Effector CD4-positive, alpha-beta T cell (primary cell): ENCODE measurements at places on chromosomes 6 and 20.

- no peak for DNase-seq
Measured at GRCh38 chr6:9936551-9936950, 478.3 kb downstream of the TFAP2A start.

DNA sequence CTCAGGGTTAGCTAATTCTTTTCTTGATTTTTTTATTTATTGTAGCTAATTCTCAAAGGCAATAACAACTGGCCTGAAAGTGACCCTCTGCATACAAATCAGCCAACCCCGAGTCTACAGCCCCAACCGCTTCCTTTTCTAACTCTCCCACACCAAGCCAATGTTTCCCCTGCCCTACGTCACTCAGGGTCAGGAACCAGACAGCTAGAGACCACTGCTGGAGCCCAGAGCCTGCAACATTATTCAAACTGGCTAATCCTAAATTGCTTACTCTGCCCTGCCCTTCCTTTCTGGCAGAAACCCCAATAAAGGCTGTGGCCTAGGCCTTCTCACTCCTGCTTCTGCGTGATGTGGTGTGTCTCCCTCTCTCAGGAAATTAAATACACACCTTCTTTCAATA, 320.7 kb downstream of the CBLN4 start:
- no peak for DNase-seq

DNA sequence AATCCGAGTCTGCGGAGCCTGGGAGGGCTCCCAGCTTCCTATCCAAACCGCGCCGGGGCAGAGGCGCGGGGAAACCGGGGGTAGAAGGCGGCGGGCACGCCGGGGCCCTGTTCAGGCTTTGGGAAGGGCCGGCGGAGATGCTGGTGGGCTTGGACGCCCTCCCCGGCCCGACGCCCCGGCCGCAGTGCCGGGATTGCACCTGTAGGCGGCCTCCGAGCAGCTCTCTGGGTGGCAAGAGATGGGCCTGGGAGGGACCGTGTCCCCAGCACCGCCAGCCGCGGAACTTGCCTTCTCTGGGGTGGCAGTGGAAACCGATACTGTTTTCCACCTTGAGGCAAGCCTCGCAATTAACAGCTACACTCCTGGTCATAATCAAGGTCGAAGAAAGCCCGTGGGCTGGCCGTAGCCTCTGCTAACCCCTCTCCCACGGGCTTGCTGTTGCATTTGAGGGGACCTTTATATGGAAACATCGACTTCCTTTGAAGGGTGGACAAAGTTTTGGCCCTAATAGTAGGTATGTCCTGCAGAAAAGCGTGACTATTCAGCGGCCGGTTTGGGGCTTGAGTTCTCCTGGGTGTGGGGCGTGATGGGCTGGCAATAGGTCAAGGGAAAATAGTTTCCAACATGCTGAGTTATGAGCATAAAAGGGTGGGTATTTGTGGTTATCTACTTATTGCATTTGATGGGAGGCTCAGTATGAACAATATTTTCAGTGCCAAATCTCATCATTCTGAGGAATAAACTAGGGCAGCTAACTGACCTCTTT, 1.1 kb upstream of the JAG1 start:
- DNase-seq, result no peak

DNA sequence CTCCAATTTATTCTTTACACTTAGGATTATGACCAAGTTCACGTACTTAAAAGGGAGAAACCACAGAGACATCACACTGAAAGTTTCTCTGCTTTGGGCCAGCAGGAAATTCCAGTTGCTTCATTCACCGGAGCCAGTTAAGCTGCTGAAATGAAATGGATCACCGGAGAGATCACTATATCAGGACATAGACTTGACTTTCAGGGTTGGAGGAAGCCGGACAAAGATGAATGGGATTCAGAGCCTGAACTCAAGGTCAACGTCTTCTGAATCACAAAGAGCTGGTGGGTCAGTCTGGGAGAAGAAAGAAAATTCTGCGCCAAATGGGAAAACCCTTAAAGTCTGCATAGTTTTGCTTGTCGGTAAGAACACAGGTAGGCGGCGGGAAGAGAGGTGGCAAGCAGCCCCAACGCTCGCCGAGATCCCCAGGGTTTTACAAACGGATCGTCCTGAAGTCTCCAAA, 81.9 kb upstream of the CCDC28A start:
- no peak for DNase-seq

DNA sequence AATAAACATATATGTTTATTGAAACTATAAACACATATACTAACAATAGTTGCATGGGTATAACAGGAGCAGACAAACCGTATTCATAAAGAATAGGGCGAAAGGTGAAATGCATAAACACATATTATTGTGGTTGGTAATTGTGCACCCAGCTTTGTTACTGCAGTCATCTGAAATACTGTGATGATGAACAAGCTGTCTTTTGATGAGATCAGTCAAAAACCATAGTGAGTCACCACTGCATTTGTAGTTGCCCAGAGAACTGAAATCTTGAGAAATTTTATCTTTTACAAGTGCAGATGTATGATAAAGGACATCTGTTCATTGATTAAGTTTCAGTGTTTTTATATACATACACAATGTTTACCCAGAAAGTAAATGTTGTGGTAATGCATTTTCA, 133.7 kb downstream of the MYO6 start:
- no peak for DNase-seq

- no peak for DNase-seq
Measured at GRCh38 chr20:63579017-63579694, 5.1 kb upstream of the HELZ2 start.

DNA sequence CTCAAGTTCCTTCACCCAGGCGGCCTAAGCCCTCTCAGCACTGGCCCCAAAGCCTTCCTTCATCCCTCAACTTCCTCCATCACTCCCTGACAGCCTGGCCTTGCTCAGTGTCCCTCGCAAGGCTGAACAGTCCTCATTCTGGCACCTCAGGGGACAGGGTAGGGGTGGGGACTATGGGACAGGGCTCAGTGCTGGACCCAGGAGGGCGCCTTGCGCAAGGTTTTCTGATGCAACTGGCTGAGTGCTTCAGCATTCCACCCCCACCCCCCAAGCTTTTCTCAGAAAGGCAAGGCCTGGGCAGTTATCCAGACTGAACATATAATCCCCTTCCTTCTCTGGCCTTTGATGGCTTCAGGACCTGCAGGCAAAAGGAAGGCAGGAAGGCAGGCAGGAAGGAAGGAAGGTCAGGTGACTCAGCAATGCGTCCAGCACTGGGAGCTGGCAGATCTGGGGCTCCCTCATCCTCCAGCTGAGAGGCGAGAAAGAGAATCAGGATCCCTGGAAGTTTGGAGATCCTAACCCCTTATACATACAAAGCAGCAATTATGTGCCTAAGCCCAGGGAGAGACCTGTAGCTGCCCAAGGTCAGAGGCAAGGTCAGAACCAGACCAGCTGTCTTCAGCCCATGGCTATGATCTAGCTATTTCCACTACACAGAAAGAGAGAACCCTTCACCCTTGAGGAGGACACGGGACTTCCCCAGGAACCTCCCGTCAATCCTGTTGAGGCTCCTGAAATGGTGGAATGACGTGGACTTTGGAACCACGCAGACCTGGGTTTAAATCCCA, 8.6 kb upstream of the TRIB3 start:
- DNase-seq, result no peak

GRCh38 chr20:50580016-50580747, 70.0 kb downstream of the PTPN1 start:
- peak; percentile 43 for DNase-seq

DNA sequence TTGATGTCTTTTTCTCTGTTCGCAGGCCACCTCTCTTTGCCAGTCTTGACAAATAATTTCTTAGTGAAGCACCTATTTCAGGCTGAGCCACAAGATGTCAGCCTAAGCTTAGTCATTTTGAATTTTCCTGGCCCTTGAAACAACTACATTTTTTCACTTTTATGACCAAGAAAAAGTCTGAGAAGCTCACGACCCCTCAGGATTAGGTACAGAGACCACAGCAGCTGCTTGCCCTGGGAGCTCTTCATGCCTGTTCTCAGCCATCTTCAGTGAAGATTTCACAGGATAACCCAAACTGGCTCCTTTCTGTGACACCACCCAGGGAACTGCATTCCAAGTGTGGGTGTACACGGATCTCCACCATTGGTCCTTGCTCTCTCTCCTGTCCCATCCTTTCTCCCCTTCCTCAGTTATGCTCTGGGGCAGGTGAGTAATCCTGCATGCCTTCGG, 38.4 kb upstream of the SPTLC3 start:
- no peak for DNase-seq

DNA sequence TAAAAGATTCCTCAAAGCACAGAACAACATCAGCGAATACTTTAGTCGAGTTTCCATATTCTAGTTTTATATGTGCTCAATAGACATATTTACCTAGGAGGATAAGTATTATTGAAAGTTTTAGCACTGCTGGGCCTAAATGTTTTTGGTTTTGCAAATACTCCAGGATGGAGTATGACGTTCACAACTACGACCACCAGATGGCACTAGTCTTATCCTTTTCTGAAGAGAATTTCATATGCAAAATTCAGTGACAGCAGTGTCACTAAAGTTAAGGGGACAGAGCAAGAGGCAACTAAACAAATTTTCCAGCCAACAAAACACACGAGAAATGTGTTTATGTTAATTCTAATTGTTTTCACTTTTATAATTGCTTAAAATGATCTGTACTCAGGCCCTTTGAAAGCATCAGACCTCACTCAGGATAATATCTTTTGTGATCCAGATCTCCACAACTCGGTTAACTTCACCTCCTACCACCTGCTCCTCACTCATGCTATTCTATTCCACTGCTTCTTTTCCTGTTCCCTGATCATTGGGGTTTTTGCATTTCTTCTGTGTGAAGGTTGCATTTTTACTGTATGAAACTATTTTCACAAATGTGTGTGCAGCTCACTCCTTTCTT, 220.8 kb downstream of the TRDN start:
- DNase-seq, result no peak

DNA sequence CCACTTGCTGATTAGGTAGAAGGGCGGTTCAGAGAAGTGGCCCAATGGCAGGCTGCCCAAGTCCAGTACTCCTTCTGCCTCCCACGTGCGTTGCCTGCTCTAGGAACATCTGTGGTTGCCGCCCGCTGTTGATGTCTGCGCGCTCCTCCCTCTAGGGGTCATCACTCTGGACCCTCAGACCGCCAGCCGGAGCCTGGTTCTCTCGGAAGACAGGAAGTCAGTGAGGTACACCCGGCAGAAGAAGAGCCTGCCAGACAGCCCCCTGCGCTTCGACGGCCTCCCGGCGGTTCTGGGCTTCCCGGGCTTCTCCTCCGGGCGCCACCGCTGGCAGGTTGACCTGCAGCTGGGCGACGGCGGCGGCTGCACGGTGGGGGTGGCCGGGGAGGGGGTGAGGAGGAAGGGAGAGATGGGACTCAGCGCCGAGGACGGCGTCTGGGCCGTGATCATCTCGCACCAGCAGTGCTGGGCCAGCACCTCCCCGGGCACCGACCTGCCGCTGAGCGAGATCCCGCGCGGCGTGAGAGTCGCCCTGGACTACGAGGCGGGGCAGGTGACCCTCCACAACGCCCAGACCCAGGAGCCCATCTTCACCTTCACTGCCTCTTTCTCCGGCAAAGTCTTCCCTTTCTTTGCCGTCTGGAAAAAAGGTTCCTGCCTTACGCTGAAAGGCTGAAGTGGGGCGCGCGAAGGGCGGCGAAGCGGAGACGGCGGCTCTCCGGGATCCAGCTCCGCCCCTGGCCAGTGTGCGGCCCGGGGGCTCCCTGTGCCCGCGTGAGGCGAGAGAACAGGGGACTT, 8.5 kb downstream of the TRIM15 start:
- no peak for DNase-seq

DNA sequence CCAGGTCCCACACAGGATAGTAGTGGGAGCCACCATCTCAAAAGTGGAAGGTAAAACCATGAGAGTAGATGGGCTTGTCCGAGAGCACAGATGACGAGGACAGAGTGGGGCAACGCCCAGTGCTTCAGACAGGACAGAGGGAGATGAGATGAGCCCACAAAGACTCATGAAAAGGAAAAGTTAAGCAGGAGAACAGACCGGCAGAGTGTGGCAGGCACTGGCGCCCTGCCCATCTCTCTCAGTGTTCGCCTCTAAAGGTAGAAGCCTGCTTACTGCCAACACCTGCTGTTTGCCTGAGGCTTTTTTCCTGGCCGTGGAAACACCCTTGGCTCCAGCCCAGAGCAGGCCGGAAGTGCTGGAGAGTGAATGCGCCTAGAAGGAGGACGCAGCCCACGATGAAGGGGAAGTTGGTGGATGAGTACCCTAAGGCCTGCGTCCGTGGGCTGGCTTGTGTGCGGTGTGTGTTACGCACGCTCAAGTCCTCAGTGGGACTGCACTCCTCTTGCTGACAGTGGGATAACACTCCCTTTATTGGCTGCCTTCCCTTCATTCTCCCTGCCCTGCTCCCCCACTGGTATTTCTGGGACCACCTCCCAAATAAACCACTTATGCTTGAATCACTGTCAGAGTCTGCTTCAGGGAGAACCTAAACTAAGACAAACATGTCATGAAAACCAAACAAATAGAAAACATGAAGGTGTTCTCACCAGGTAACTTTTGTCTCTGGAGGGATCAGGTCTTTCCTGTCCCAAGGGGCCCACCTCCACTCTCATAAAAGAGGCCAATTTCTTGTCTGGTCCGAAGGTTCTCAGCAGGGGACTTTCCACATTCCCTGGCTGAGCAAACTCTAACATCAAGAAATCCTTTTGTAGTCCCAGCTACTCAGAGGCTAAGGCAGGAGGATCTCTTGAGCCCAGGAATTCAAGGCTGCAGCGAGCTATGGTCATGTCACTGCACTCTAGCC, 9.1 kb upstream of the FOXP4 start:
- no peak for DNase-seq

- DNase-seq, result no peak
Measured at GRCh38 chr6:129663531-129663930, 46.4 kb downstream of the ARHGAP18 start.

DNA sequence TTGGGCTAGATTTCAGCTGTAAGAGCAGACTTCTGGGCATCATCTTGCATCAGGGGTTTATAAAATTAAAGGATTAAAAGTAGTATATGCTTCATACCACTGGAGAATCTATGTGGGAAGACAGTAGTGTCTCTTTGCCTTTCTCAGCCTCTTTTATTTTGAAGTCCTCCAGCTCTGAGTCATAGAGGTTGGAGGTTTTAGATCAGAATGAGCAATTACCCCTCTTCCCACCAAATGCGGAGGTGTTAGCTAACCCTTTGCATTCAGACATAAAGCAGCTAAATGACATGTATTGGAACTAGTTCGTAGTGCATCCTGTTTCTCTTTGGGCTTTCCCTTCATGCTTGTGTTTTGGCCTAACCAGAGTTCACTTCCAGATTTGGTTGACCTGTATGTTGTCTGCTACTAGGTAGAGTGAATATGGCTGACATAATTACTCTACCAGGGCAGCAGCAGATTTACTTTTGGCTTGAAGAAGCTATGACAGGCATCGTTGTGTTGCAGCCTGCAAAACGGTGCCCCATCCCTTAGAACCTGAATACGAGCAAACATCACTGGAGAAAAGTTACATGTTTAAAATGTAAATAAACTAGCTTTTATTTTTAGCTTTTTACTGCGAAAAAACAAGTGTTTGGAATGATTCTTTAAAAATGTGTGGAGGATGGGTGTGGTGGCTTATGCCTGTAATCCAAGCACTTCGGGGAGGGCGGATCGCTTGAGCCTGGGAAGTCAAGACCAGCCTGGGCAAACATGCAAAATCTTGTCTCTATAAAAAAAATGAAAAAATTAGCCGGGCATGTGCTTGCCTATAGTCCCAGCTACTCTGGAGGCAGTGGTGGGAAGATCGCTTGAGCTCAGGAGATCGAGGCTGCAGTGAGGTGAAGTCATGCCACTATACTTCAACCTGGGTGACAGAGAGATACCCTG, 82.2 kb downstream of the MYO6 start:
- no peak for DNase-seq

- DNase-seq, result no peak
Measured at GRCh38 chr6:7085911-7086310, 21.9 kb upstream of the RREB1 start.

- DNase-seq, result no peak
Measured at GRCh38 chr20:48708116-48708515, 119.7 kb downstream of the PREX1 start.
